ENCODE measurements at places on chromosomes 5 and 9.

DNA sequence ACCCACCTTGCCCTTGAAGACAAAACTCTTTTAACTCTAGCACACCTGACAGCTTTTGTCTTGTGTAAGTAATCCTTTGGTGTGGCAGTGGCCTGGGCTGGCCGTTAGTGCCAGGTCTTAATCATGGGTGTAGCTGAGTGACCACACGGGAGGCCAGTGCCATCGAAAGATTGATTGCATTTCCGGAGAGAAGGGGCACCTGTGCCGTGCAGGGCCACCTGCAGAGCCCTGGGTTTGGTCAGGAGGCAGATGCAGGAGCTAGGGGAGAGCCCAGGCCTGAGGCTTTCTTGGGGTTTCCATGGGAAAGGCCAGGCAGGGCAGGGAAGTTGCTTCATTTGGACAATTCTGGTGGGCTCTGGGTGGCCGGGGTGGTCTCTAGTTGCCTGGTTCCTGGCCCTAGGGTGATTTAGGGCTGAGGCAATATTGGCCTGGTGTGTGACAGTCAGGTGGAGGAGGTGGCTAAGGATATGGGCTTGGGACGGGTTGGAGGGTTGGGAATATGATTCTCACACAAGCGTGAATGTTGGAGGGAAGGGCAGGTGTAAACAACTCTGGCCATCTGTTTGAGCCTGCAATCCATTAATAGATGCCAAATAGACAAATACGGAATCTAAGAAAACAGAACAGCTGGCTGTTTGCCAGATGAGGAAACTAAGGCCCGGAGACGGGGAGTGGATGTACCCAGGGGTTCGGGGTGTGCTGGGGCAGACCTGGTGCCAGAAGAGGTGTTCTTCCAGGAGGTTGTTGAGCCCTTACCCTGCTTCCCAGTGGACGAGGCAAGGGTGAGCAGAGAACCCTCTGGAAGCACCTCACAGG lies 4.6 kb downstream of the DBH start:
- DNase-seq, result no peak

DNA sequence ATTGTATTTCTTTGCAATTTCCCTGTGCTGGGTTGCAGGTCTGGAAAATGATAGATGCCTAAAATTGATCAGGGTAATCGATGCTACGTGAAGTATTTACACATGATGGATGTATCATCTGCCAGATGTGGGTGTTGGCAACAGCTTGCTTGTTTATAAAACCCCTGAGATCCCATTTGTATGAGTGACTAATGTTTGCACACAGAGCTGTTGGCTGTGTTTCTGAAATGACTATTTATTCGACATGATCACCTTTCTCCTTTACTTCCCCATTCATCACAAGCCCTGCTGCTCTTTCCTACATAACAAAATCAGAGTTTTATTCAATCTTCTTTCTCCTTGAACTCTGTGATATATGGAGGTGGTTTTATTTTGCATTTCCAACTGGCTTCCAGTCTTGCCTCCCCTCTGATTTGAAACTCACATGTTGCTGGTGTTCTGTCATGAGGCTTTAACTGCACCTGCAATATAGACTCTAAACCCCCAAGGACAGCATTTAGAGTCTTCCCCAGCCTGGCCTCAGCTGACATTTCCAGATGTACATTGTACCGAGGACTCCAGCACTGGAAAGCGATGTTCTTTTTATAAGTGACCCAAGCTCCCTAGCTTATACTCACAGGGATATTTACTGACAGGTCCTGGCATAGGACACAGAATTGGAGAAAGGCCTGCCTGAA lies 50.7 kb upstream of the SHB start:
- DNase-seq, result no peak

- DNase-seq, result no peak
These were observed 57.5 kb upstream of the FCN1 start for GRCh38 chr9:134975253-134975652.

DNA sequence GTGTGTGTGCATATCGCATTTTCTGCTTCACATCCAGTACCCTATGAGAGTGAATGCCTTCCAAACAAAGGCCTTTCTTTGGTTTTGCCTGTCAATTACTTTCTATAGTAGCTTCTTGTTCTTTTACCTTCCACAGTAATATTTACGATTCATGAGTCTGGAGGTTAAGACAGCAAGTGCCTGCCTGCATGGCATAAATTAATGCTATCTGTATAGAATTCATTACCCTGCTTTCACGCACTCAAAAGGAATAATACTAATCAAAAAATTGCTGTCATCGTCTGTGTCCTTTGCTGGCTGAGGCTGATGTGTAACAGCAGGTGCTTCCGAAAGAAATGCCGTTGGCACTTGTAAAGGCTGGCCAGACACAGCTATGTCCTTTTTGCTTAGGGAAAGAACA lies 1304.4 kb upstream of the CDH6 start:
- DNase-seq, result no peak

DNA sequence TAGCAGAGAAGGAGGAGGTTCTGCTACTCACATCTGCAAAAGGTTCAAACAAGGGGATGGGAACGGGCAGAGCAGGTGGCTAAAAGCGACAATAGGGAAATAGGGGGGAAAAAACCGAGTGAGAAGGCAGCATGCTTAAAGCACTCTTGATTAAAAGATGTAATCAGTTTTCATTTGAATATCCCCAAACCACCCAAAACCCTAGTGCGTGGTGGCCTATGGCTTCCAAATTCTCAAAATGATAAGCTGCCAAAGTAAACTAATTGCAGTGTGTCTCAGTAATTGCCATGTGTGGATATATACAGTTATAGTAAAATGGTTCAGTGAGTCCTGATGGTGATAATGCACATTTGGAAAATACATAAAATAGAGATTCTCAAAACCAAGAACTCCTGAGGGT lies 315.2 kb upstream of the RFX3 start:
- no peak for DNase-seq

GRCh38 chr9:134839455-134840125 lies 41.0 kb upstream of the FCN2 start:
- DNase-seq, result no peak

GRCh38 chr5:4857761-4858160 lies 282.4 kb upstream of the ADAMTS16 start:
- no peak for DNase-seq

DNA sequence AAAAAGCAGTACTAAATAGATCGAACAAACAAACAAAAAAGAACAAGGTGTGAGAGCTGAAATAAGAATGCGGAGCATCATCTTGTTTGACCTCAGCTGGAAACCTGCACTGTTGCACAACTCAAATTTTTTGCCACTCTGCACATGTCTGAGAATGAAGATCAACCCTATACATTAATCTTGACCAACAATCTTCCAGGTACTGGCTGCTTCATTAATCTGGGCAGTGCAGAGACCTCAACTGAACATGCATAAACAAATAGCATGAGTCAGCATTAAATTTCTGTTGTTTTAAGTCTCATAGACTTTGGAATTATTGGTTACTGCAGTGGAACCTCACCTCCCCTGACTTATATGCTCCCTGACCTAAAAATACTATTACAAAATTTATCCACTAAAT lies 114.6 kb upstream of the FTMT start:
- no peak for DNase-seq

GRCh38 chr9:8633784-8634183 lies 834.2 kb upstream of the DMAC1 start:
- no peak for DNase-seq

GRCh38 chr5:149567226-149567625 lies 14.1 kb upstream of the ARHGEF37 start:
- DNase-seq, result no peak

- DNase-seq, result no peak
These were observed 29.3 kb upstream of the PDE8B start for GRCh38 chr5:77181173-77181572.

- DNase-seq, result no peak
These were observed 21.7 kb downstream of the ANKRD55 start for GRCh38 chr5:56211298-56211865.

- no peak for DNase-seq
These were observed 133.0 kb downstream of the C9orf50 start for GRCh38 chr9:129487658-129488483.

- no peak for DNase-seq
These were observed 391.3 kb downstream of the SLCO4C1 start for GRCh38 chr5:101904736-101905135.

DNA sequence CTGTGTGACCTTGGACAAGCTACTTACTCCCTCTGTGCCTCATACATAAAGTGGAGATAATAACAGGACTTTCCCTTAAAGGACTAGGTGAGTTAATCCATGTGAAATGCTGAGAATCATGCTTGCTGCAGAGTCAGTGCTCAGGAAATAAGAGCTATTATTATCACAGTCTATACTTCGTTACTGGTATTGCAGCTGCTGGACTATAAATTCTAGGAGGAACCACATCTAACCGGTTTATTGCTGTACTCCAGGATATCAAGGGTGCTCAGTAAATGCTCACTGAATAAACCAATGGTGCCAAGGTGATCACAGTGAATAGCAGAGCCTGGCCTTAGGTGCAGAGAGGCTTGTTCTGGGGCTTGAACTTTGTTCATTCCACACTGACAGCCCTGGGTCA lies 69.3 kb downstream of the HSPA4 start:
- no peak for DNase-seq

DNA sequence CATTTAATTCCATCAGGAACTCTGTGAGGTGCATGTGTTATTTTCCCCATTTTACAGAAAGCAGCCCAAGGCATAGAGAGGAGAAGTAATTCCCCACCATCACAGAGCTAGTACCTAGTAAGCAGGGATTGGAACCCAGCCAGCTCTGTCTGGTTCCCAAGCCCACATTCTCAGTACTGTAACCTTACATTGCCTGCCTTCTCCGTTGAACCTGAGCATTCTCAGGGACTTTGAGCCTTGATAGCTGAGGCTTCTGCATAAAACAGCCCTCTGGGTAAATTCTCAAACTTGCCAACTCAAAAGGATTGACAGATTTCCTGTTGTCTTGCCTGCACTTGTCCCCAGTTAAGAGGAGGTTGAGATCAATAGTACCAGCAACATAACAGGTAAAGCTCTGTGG lies 9.2 kb upstream of the GLE1 start:
- no peak for DNase-seq

GRCh38 chr5:56829137-56829908 lies 14.0 kb downstream of the MAP3K1 start:
- peak; percentile 51 for DNase-seq

GRCh38 chr5:162939991-162940390 lies 497.4 kb upstream of the CCNG1 start:
- DNase-seq, result no peak

DNA sequence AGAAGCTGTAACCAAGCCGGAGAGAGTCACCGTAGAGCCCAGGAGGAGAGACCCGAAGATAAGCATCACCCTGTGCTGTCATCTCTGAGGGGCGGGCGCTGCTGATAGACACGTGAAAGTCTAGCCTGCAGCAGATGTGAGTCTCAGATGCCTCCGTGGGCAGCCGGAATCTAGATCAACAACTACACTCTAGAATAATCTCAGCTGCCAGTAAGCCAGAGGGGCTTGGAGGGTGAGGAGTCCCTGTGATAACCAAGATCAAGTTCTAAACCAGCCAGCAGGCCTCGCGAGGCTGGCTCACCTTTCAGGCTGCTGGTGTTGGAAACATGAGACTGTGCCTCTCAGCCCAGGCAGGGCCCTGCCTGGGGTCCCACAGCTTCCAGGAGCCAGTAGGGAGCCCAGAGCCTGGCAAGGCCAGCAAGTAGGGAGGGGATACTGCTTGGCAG lies 54.1 kb downstream of the DAPK1 start:
- no peak for DNase-seq

DNA sequence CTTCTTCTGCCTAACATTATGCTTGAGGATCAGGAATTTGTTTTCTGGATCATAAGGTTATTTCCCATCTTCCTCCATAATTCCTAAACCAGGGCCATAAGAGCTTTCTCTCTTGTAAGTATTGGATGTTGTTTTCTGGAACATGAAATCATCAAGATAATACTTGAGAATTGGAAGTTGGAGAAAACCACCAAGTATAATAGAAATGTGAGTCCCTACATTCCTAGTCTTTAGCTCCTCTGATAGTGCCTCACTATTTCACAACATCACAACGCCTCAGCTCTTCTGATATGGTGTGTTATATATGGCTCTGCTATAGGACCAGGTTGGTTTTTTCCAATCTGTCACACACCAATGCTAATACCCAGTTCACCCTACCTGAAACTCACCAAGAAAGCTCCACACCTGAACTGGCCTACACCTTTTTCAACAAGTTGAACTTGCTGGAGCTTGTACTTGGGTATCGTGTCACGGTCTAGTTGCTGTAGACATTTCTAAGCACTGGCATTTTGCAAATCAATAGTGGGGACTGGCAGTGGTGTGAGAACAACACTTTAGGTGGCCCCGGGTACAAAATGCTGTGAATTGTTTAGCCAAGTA lies 141.1 kb downstream of the ACTBL2 start:
- DNase-seq, result no peak

DNA sequence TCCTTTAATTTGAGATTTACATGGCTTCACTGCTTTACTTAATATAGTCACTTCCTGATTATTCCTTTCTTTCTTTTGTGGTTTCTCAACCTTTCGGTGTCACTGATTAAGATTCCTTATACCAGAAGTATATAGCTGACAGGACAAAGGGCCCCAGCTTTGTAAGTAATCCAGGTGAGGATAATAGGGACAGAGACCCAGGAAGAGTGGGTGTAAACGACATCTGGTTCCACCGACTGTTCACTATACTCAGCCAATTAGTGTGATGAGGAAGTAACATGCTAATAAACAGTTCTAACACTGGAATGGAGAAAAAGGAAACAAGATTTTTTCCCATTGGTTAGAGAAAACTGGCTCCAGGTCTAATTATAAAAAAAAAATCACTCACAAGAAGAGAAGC lies 286.3 kb upstream of the EFNA5 start:
- no peak for DNase-seq

DNA sequence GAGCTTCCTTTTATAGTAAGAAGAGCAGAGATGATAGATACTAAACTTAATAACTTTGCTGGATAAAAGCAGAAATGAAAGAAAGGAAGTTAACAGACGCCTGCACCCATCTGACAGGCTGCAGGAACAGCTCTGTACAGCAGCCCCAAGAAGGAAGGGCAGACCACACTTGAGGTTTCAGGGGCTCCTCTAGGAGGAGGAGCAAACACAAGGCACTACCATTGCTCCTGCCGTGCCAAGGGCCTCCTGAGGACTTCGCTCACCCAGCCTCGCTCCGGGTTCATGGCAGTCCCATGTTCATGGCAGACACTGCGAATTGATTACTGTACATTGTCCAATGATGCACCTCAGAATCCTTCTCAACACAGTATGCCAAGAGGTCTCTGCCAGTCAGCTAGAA lies 85.1 kb downstream of the AMBP start:
- DNase-seq, result no peak

DNA sequence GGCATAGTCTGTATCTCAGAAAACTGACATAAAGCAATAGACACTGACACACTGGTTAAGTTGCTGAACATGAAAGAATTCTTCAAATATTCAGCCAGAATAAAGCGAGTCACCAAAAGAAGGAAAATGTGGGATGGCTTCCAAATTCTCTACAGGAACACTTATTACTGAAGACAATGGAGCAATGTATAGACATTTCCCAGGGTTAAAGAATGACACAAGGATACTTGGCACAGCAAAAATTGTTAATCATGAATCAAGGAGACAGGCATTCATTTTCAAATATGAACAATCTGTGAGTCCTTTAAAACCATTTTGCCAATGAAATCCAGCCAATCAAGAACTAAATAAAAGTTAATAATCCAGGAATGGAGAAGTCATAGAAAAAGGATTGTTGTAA lies 92.5 kb downstream of the MTX3 start:
- no peak for DNase-seq
